GM20000 (cell line): ENCODE measurements at places on chromosomes 2 and 18.
A peak's percentile ranks its signal among the peaks of the same experiment; 100 is the strongest.

DNA sequence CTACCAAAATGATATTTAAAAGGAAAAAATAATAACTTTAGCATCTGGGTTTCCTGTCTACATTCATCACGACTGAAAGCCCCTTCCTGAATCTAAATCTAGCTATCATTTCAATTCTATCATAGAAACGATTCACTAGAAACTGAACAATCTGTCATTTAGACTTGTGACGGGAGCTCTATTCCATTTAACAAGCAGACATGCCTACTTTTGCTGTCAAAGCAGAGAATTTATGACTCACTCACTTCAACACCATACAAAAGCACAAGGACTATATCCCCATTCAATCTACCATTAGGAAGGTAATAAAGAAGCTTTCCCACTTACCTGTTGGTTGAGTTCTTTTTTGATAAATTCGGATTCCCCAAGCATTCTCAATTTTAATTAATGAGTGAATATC is 1072.3 kb downstream of the LRP1B start:
- no peak for DNase-seq

DNA sequence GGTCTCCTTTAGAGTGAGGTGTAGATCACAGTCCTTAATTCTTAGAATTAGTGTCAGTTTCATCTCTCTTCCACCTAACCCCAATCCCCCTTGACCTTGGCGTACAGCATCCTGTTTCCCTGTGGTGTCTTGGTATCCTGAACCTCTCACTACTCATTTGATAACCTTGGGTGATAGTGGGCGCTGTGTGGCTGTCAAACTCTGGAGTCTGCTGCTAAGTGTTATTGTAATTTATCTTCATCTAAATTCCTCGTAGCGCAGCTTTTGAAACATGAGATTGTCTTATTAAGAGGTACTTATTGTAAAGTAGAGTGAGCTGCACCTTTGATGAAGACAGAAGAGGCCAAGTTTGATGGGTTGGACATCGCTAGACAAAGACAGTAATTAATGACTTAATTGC is 222.6 kb upstream of the SPRED2 start:
- no peak for DNase-seq

GRCh38 chr2:116955646-116956045 is 858.8 kb upstream of the DDX18 start:
- no peak for DNase-seq

DNA sequence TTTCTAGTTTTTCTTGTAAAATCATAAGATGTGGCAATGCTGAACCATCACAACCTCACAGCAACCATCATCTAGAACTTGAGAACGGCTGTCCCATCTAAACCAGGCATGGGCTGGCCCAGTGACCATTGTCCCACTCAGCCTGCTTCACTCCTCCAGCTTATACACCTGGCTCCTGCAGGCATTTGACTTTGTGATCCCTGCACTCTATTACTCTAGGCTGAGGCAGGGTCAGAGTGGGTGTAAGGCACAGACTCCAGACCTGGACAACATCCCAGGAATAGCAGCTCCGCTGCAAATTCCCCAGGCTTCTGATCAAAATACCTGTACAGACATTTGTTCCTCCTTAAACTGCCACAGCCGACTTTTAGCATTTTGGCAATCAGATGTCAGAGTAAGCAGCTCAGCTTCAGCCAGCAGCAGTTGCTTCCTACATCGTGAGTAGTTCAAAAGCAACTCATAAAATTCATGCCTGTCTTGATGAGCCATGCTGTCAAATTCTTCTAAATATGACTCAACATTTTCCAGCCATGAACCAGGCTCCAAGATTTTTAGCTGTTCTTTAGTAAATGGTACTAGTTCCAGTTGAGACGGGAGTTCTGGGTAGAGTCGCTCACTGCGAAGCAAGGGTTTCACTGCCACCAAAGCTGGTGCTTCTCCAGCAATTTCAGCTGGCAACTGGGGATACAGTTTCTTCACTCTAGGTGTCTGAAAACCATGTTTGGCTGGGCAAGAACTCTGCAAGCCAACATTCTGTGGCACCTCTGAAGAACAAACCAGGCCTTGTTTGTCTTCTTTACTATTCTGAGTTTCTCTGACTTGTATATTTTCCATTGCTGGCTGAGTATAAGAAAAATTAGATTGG is 12.8 kb downstream of the EPG5 start:
- no peak for DNase-seq

DNA sequence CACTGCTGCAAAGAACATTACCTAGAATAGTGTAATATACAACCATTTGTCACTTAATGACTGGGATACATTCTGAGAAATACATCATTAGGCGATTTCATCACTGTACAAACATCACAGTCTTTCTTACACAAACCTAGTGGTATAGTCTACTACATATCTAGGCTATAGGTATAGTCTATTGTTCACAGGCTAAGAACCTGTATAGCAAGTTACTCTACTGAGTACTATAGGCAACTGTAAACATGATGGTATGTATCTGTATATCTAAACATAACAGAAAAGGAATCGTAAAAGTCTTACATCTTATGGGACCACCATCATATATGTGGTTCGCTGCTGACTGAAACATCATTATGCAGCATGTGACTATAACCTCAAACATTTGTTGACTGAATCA is 21.4 kb downstream of the SP3 start:
- no peak for DNase-seq

DNA sequence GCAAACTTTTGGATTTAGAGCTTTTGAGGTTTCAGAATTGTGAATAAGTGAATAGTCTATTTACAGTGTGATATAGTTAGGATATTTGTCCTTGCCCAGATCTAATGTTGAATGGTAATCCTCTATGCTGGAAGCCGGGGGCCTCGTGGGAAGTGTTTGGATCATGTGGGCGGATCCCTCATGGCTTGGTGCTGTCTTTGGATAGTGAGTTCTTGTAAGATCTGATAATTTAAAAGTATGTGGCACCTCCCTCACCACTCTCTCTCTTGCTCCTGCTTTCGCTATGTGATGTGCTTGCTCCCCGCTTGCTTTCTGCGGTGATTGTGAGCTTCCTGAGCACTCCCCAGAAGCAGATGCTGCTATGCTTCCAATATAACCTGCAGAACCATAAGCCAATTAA is 128.0 kb upstream of the KCNJ3 start:
- no peak for DNase-seq

DNA sequence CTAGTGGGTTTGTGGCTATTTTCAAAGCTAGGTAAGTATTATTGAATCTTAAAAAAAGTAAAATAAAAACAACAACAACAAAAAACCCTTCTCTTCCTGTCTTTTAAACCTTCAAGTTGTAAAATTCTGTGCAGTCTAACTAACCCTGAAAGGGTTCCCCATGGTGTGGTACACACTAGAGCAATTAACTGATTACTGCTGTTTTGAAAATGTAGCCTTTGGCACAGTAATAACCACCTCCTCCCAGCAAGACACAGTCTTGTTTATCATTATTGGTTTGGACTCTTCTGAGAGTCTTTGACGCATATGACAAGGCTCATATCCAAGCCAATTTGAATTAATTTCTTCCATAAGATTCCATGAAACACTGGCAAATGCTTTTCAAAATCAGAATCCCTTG is 2184.6 kb upstream of the PIK3C3 start:
- DNase-seq = no peak

GRCh38 chr2:26633993-26634595 is 7.1 kb downstream of the CIB4 start:
- no peak for DNase-seq

DNA sequence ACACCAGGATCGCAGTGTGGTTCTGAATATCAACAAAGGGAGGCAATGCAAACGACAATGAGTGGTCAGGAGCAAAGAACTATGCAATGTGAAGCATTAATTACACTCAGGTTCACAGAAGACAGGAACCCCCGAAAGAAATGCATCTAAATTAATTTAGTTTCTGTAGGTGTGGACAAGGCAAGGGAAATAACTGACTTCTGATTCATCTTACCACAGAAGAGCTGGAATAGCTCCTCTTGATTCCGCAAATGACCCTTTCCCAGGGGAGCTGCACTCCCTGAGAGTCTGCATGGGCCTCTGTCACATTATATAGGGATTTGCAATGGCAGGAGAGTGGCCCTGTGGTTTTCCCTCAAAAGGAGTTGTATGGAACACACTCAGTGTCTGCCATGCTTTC is 263.9 kb upstream of the APCDD1 start:
- DNase-seq = no peak

DNA sequence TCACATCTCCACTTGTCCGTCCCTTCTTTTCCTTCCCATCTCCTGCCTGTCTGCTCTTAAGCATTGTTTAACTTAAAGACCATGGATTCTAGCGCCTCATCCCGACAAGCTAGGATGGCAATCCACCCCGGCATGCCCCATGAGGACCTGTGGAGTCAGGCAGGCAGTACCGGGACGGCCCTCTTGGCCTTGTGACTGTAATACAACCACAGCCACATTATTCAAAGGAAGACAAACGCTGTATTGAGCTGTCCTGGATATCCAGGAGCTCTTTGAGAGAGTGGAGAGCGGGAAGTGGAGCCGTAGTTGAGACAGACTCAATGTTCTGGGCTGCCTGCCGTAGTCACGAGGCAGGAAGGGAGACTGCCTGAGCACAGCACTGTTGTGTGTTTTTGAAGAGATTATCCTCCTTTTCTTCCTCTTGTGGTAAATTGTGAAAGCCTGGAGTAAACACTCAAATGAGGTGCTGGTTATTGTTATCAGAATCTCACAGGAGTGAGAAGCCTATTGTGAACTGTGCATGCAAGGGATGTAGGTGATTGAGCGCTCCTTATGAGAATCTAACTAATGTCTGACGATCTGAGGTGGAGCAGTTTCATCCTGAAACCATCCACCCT is 929.8 kb upstream of the CNTNAP5 start:
- no peak for DNase-seq

- no peak for DNase-seq
These were observed 73.6 kb downstream of the GTF3C3 start for GRCh38 chr2:196725882-196726281.

GRCh38 chr2:240325016-240326007 is 110.2 kb upstream of the GPC1 start:
- DNase-seq = no peak

DNA sequence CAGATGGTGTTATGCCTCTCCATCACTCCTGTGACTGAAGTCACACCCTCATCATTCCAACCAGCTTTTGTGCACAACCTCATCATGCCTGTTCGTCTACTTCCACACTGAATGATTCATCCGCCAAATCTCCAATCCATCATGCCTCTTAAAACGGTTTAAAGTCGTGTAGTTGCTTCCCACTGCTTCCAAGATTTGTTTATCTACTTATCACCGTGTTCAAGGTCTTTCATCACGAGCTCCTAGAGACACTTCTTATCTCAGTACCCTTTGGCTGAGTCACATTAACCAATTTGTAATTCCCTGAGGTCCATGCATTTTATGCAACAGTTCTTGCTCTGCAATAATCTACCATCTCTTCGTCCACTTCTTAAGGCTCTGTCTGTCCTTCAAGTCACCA is 592.3 kb upstream of the ID2 start:
- DNase-seq = no peak

GRCh38 chr2:56754627-56755026 is 570.8 kb downstream of the CCDC85A start:
- DNase-seq = no peak

DNA sequence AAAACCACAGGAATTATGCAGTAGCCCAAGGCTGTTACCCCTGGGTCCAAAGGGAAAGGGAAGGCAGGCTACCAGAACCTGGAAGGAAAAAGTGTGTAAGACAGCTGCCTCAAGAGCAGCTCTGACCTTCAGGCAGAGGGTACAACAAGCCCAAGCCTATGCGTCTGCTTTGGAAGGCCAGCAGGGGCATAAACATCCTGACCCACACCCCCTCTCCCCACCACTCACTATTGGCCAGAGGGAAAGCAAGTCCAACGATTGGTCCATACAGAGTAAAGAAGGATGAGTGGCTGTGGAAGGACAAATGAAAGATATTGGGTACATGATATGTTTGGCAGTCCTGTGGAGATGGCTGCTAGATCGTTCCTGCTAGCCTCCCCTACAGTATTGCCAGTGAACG is 227.6 kb upstream of the HNRNPA3 start:
- DNase-seq = no peak

DNA sequence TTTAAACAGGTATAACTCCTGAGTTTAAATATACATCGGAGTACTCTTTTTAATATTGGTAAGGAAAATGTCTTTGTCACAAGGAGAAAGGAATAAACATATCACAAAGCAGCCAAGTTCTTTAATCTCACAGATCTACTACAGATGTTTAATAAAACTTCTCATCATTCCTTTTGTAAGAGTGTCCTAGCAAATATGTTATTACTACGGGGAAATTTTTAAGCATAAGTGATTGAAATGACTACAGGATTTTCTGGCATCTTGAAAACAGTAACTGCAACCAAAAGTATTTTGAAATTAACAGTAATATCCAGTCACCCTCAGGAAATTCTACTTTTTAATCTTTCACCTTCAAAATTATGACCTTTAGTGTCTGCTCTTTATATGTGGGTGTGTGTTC is 403.1 kb downstream of the IRS1 start:
- no peak for DNase-seq

DNA sequence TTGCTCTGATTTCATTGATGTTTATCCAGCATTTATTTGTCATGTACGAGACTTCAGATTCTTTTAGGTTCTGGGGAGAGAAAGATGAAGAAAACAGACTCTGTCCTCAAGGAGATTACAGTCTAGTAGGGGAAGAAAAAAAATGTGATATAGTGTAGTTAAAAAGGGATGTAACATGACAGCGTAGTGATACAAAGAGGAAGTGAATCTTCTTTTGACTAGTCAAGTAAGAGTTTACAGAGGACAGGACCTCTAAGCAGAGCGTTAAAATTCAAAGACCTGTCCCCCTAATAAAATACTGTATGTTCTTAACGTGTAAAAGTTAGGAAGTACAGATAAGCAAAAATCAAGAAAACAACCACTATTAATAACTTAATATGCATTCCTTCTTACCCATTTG is 47.7 kb downstream of the NCOA1 start:
- peak; percentile 9 for DNase-seq

DNA sequence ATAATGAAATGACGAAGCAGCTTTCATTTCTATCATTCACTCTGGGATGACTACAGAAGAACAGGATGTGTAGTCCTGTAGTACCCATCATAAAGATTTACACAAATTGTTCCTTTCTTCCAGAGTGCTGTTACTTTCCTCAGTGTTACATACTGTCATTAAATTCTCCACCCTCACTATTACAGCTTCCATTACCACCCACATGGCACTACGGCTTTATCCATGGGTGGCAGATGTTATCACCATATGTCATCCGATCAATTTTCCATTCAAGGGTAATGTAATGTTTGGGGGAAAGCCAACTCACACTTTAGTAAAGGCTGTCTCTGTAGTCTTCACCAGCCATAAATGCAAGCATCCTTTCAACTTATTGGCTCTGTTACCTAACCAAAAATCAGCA is 7.1 kb upstream of the CSRNP3 start:
- DNase-seq = no peak

- DNase-seq = peak; percentile 54
These were observed 79.9 kb downstream of the ALK start for GRCh38 chr2:29841386-29842004.

DNA sequence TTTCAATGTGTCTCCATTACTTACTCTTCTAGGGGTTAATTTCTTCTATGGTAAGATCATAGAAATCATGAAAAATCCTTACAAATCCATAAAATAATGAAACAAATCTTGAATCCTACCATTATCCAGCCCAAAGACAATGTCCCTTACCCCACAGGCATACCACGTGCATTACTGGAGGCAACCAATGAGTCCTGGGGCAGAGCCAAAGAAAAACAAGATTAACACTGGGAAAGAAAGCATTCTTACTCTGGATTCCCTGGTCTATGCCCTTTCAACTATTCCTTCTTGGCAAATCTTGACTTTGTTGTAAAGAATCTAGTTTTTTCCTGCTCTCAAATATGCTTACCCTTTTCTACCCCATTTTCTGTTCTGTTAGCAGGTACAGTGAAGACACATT is 3.1 kb upstream of the GALNT1 start:
- DNase-seq = no peak
